Nucleus accumbens (tissue), 56 donors: ENCODE measurements at places on chromosomes 11 and 22.

DNA sequence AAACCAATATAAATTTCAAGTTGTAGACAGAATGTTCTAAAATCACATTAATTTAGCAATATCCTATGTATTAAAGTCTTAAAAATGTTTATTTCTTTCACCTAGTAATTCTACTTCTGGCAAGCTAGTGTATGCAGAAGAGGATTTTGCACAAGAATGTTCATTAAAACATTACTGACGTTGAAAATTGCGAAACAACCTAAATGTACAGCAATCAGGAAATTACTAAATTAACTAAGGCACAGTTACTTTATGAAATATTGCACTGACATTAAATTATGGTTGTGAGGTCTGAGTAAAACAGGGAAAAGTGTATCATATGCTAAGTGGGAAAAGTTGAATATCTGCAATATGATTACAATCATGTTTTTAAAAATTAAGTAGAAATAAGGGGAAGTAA is 4.1 kb downstream of the SLC36A4 start:
- DNase-seq, result no peak

DNA sequence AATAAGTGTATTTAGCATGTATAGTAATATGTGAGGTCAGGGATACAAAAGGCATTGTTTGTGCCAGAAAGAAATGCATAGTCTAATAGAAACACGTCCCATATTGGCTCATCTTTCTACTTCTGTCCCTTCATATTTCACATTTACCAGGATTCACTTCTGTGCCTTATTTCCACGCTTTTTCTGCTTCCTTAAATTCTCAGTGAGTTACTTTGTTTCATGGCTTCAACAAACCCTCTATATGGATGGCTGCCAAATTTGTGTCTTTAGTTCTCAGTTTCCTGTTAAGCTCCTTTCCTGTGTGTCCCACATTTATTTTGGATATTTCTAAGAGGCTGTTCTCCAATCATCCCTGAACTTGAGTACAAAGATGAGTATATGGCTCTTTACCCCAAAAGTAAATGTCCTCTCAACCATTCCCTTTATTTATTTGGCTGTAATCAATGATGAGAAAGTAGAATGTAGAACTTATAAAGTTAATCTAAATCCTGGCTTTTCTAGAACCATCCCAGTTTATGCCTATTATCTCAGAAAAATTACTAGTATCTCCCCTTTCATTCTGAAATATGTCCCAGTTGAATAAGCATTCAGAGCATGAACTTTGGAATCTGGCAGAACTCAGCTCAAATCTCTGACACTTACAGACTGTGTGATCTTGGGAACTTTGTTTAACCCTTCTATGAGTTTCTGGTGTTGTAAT is 23.5 kb downstream of the OR8B12 start:
- no peak for DNase-seq

DNA sequence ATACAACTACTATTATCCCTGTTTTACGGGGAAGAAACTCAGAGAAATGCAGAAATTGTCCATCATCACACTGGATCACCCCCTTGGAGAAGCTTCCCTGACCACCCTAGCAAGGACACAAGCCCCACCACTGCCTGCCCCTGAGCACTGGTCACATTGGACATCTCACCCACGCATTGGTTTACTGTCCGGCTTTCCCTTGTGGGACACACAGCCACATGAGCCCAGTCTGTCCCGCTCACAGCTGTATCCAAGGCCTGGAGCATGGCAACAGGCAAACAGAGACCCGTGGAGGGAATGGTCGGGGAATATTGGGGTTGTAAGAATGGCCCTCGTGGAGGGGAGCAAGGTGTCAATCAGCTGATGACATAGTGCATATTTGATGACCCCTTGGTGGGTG is 42.7 kb upstream of the FGF3 start:
- no peak for DNase-seq

- no peak for DNase-seq
Observed at GRCh38 chr11:65100674-65101350, 4.8 kb downstream of the VPS51 start.

DNA sequence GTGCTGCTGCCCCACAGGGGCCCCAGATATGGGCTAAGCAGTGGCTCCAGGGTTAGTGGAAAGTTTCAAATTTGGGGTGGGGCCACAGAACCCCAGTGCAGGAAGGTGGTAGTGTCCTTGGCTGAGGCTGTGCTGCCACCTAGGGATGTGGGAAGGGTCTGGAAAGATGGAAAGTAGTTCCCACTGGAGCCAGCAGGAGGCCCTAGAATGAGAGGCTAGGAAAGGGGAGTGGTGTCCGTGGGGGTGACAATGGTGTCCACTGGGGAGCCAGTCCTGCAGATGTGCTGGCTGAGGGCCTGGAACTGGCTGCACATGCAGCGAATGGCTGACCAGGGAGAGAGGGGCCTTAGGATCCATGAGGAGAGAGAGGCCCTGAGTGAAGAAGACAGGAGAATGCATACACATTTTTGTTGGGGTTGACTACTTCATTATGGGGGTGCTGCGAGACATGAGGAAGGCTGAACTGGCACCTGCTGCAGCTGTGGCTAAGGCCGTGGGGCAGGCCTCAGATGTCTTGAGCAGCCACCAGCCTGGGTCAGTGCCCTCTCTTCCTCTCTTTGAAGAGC is 21.1 kb downstream of the RFPL3 start:
- DNase-seq, result no peak

- no peak for DNase-seq
Observed at GRCh38 chr11:8032122-8032521, 45.0 kb downstream of the EIF3F start.

DNA sequence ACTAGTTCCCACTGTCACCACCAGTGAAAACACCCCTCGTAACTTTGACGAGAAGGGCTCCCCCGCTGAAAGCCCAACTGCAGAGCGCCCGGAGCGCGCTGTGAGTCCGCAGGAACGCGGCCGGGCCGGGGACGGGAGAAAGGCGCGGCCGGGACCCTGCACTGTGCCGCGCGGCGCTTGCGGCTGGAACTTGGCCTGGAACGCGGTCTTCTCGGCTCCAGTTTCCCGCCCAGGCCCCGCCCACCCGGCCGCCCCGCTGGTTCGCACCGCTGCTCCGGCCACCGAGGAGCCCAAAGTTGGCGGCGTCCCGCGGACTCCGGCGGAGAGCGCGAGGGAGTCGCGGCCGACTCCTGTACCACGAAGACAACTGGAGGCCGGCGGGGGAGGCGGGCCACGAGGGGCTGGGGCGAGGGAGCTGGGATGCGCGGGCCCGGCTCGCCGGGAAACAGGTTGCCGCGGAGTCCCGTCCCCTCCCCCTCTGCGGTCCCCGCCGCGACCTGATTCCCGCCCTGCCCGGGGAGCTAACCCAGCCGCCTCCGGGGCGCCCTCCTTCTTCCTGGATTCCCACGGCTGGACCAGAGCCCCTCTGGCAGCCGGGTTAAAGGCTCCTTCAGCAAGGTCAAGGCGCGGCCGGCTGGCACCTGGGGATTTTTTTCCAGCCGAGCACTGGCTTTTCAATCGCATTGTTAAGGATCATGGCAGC is 3.4 kb downstream of the TENM4 start:
- peak; percentile 66 for DNase-seq

DNA sequence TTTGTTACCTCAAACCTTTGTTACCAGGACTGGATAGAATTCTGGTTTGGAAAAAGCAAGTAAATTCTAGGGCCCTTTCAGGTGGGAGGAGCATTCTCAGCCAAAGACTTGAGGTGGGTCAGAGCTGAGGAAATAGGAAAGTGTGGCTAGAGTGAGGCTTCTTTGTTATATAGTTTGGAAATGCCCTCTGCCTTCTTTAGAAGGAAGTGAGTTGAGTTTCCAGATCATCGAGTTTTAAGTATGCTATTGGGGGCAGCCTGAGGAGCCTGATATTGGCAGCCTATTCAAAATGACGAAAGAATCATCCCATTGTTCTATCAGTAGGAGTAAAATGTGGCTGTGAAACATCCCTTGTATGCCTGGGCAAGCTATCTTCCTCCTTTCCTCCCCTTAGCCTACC is 134.1 kb downstream of the ARHGAP42 start:
- no peak for DNase-seq

GRCh38 chr22:28402539-28402938 is 277.1 kb downstream of the TTC28 start:
- no peak for DNase-seq

- DNase-seq, result no peak
Observed at GRCh38 chr22:38298312-38299005, 18.8 kb downstream of the CSNK1E start.

DNA sequence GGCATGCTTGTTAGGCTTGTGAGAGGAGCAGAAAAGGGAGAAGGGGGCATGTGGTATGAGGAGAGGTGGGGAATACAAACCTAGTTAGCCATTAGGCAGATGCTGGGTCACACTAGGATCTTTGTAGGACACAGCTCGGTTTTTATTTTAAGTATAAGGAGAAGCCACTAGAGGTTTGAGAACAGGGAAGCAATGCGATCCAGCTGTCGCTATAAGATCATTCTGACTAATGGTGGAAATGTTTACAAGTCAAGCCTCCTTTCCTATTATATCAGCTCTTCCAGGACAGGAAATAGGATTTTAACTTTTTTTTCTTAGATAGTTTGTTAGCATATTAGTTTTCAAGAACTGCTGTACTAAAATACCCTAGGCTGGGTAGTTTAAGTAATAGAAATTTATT is 609.9 kb downstream of the INSC start:
- DNase-seq, result no peak

DNA sequence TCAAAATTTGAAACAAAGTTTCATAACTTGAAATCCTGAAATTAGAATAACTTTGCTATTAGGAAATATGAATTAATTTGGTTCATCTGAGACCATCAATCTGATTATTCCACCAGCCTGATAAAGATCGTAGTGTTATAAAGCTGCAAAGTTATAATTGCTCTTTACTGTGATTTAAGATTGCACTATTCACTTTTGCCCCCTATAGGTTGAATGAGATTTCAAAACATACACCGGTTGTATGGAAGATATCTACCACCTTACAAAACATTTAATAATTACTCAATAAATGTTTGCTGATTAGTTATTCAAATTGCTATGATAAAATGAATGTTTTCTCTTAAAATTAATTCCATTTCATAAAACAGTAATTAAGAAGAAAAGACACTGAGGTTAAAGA is 26.1 kb downstream of the APIP start:
- DNase-seq, result no peak

DNA sequence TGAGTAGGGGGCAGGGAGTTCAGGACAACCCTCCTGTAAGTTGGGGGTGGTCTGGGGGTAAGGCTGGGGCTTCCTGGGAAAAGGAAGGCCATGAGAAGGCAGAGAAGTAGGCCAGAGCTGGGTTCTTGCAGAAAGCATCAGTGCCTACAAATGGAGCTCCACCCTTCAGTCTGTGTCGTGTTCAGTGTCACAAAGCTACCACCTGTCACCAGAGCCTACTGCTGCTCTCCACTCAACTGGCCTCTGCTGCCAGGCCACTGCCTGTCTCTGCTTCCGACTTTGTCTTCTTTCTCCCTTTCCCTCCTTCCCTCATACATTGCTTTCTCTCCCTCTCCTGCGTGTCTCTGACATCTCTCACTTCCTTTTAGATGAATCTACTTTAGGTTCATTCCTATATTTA is 3.4 kb upstream of the WBP2NL start:
- DNase-seq, result no peak

DNA sequence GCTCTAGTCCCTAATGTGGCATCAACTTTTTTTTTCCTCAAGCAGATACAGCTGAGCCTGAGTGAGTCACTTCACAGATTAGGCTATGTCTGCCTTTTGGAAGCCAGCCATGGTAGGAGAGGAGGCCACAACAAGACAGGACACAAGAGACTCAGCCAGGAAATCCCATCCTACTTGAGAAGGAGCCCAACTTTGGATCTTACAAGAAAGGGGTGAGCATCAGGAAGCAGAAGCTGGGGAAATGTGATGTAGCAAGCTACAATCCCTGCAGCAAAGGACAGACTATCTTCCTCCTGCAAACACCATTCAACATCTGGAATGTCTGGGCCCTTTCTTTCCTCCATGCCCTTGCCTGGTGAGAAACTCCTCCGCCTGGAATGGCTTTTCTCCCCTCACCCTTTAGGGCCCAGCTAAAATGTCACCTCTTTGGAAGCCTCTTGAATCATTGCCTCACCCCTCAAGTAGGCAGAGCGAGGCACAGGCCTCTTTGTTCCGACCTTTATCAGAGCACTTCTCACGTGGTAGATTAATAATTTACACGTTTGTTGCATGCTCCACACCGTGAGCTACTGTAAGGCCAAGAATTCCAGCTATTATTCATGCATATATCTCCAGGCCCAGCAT is 156.4 kb upstream of the PITPNB start:
- no peak for DNase-seq

- no peak for DNase-seq
Observed at GRCh38 chr11:61121192-61121831, 19.0 kb downstream of the CD5 start.

- no peak for DNase-seq
Observed at GRCh38 chr11:73239111-73239521, 21.0 kb downstream of the P2RY2 start.

GRCh38 chr11:2724653-2725367 is 25.0 kb upstream of the KCNQ1OT1 start:
- no peak for DNase-seq

GRCh38 chr11:81725701-81726100 is 1008.0 kb downstream of the FAM181B start:
- DNase-seq, result no peak

DNA sequence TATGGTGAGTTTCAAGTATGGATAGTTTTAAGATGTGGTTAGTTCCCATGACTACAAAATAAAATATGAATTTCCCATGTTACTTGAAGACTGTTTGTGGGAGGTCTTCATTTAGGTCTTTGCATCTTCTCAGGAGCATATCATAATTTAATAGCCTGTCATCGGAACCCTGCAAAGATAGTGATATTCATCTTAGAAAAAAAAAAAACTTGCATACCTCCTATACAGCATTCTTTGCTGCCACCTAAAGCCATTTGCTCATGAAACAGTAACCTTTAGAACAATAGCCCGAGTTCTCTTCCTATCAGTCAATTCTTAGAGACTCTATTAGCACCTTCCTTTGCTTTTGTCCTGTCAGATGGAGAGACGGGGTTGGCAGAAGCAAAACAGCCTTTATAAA is 75.3 kb downstream of the ARFGAP2 start:
- no peak for DNase-seq

DNA sequence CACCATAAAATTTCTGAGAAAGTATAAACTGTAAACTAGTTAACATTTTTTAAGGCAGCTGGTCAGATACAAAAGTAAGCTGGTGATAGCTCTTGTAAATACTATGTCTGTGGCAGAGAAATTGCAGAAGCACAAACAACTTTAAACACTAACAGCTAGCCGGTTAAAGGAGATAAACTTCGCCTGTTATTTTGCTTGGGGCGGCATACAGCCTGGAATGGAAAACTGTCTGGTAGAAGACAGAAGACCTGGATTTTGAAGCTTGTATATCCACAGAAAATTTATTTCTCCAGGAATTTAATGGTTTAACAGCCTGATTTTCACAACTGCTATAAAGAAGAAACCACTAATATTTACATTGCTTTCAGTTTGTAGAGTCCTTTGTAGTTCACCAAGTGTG is 65.3 kb upstream of the FIBIN start:
- no peak for DNase-seq

- no peak for DNase-seq
Observed at GRCh38 chr11:124109377-124109776, 5.9 kb upstream of the VWA5A start.

- DNase-seq, result no peak
Observed at GRCh38 chr11:65492637-65493366, 6.0 kb upstream of the MALAT1 start.
